ENCODE measurements at places on chromosomes 11 and 22. TPM values are rescaled to one million over a fixed set of nuclear protein-coding genes. Genes with fewer than 3 reads are reported as not detected.
A peak's percentile ranks its signal among the peaks of the same experiment; 100 is the strongest.

DNA sequence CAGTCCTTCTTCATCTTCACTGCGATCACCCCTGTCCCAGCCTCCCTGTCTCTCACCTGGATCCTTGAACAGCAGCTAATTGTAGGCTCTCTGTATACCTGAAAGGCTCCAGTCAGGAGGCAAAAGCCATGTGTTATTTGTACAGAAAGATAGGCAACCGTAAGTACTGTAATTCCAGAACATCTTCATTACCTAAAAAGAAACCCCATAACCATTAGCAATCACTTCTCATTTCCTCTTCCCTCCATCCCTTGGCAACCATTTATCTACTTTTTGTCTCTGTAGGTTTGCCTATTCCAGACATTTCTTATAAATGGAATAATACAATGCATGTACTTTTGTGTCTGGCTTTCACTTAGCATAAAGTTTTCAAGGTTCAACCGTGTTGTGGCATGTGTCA lies 17.8 kb downstream of the NAGA start:
- no peak for DNase-seq

The LAYN gene
- total RNA-seq, result 19.9 TPM

DNA sequence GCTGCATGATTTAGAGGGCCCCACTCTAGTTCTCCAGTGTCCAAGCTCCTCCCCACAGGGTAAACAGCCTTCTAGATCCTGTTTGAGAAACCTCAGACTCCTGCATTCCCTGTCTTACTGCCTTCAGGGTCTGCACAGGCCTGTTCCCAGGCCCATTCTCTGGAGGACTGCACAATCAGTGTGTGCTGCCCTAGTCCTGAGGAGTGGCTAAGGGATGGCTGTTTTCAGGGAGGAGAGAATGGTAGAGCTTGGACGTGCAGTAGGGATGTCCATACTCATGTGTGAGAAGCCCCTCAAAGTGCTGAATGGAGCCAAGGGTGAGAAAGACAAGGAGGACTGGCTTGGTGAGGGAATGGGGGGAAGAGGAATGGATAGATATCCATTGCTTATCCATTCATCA lies 103.8 kb upstream of the CCDC90B start:
- DNase-seq, result no peak

- peak; percentile 22 for DNase-seq
Observed at GRCh38 chr11:2216400-2217064, 44.9 kb upstream of the TH start.

DNA sequence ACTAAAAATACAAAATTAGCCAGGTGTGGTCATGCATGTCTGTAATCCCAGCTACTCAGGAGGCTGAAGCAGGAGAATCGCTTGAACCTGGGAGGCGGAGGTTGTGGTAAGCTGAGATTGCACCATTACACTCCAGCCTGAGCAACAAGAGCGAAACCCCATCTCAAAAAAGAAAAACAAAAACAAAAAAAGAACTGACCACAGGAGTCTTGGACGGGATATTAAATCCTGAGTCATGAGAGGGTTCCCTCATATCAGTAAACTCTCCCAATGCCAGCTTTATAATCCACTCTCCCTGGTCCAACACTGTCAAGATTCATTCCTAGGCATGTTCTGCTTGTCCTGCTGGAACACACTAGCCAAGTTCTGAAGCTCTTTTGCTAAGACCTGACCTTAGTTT lies 61.5 kb upstream of the EP300 start:
- no peak for DNase-seq

DNA sequence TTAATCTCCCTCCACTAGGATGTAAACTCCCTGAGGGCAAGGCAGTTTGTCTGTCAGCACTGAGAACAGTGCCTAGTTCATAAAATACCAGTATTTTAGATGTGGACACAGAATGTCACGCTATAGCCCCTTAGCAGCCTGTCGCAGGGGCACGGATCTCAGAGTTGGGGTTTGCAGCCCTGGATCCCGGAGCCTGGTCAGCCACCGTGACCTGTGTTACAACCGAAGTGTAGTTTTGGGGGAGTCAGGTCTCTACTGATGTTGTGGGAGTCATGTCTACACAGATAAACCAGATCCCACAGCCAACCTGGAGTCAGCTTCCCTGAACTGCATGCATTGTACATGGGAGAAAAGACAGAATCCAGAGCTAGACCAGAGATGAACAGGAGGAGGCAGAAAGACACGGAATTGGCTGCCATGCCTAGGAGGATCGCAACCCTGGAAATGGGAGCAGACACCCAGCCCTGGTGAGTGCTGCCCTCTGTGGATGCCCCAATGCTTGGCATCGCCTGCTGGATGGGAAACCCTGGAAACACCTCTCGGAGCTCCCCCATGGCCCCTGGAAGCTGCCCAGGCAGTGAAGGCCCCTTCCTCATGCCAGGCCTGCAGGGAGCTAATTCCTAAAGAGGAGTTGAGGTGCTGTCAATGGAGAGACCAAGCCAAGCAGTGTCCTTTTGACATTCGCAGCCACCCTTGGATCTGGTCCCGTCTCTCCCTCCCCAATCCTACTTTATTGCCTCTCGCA lies 851.3 kb downstream of the TBC1D22A start:
- DNase-seq, result no peak

The LUZP2 gene
- total RNA-seq, result 0.96 TPM

All from breast epithelium (tissue), 4 donors.